ENCODE measurements at places on chromosomes 5 and 9.

GRCh38 chr5:14417792-14418765 is 163.5 kb upstream of the OTULINL start:
- DNase-seq = no peak

DNA sequence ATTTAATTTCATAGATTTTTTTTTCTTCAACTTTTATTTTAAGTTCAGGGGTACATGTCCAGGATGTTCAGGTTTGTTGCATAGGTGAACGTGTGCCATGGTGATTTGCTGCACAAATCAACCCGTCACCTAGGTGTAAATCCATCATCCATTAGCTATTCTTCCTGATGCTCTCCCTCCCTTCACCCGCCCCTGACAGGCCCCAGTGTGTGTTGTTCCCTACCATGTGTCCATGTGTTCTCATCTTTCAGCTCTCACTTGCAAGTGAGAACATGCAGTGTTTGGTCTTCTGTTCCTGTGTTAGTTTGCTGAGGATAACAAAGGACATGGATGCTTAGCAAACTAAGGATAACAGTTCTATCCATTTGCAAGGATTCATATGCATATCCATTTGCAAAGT is 209.1 kb upstream of the ADCY2 start:
- no peak for DNase-seq

GRCh38 chr9:127149463-127150390 is 27.3 kb upstream of the ANGPTL2 start:
- no peak for DNase-seq

GRCh38 chr5:1670351-1670750 is 129.3 kb downstream of the MRPL36 start:
- DNase-seq = no peak

GRCh38 chr5:159668556-159668955 is 247.7 kb upstream of the ADRA1B start:
- DNase-seq = no peak

- DNase-seq = no peak
These were observed 241.9 kb upstream of the NREP start for GRCh38 chr5:111998871-111999270.

DNA sequence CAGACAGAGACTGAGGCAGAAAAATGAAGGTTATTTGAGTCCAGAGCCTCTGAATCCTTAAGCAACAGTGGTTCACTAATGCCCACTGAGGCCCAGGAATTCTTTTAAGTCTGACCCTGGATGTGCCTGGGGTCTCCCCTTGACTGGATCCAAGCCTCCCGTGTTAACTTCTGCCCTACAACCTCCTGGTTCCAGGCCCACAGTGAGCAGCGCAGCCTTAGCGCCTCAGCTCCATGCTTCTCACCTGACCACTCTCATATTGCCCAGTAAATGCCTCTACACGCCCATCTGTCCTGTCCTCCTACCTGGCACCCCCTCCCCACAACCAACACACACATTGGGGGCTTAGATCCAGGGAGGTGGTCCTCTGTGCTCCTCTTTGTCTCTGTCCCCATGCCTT is 6.4 kb downstream of the IL3 start:
- no peak for DNase-seq

DNA sequence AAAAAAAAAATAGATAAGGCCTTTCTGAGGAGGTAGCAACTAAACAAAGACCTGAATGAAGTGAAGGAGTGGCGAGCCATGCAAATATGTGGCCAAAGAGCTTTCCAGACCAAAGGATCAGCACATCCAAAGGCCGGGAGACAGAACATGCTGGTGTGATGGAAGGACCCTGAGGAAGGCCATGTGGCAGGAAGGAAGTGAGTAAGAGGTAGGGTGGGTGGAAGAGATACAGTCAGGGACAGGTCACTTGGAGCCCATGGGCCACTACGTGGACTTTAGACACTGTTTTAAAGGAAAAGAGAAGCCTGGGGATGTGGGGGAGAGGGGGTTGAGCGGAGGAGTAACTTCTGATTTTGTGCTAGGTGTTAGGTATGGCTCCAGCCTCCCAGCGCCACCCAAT is 31.3 kb downstream of the SPRY4 start:
- DNase-seq = no peak

DNA sequence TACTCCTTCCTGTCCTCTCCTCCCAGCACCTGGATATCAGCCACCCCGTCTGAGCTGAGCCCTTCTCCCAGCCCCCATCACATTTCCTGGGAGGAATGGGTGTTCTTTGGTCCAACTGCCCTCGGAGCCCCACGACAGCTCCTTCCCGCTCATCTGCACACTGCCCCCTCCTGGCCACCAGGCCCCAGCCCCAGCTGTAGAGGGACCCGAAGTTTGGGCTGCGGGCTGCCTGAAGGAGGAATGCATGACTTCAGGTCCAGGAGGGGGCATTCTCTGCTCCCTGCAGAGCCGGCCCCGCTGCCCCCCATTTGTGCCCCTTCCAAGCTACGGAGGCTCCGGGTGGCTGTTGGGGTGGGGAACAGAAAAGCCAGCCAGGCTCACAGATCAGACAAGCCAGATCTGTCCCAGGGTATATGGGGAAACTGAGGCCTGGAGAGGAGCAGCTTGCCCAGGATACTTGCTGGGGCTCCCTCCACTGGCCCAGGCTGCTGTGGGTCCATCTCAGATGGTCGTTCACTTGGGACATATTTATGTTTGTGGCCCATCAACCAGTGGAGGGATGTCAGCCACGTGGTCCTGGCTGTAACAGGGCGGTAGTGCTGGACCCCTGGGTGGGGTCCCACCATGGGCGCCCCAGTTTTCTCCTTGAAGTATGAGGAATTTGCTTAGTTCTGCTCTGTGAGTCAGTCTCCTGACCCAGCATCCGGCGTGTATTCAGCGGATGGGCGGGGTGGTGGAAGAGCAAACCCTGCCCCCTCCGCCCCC is 33.1 kb downstream of the DAB2IP start:
- DNase-seq = peak; percentile 13

GRCh38 chr9:95188459-95188858 is 129.1 kb downstream of the FANCC start:
- no peak for DNase-seq

DNA sequence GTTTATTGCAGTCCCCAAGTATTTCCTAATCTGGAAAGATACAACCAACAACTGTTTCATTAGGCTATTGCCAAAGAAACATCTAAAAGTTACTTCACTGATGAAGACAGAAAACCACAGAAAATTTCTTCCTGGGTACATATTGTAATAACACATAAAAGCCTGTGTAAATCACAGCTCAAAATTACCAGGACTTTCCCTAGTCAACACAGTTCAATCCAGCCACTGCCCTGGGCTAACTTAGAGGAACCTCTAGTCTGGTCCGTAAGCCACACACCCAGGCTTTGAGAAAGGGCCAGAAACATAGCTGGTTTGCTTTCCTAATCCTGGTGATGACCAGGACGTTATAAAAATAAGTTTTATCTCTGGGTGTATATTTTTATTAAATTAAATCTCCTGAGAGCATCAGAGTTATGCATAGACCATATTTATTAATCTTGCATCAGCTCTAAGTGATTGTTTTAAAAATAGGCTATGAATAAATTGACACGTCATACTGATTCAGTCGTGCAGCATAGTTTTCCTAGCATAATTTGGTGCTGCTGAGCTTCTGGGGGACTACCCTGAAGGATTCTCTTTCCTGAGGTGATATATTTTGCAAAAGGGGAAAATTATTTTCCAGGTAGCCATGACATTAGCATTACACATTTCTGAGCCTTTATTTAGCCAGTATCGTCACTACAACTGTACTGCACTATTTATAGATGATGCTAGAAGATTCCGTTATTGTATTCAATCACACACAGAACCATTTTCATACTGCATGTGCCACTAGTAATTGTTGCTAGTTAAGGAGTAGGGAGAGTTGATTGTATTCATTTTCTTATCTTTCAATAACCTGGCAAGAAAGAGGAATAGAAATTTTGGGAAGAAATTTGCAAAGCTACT is 12.6 kb upstream of the MUSK start:
- DNase-seq = no peak

GRCh38 chr5:370959-371810 is 49.7 kb downstream of the AHRR start:
- no peak for DNase-seq

GRCh38 chr9:4306777-4307121 is 6.9 kb upstream of the GLIS3 start:
- no peak for DNase-seq

GRCh38 chr5:156096259-156096658 is 230.7 kb upstream of the SGCD start:
- no peak for DNase-seq

GRCh38 chr5:178143901-178144300 is 9.8 kb downstream of the NHP2 start:
- no peak for DNase-seq

DNA sequence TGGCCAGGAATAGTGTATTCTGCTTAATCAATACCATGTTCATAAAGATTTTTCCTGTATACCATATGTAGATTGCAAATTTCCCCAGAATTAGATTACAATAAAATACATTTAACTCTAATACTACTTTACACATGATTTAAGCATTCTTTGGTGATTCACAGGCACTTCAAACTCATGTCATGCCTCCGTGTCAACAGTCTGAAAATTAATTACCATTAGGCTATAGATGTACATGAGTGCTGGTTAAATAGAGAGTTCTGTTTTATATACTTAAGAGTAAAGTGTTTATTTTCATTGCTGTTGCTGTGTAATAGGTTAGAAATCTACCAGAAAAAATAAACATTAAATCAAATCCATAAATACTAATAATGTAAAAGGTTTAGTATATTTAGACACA is 159.8 kb downstream of the ZSWIM6 start:
- no peak for DNase-seq

DNA sequence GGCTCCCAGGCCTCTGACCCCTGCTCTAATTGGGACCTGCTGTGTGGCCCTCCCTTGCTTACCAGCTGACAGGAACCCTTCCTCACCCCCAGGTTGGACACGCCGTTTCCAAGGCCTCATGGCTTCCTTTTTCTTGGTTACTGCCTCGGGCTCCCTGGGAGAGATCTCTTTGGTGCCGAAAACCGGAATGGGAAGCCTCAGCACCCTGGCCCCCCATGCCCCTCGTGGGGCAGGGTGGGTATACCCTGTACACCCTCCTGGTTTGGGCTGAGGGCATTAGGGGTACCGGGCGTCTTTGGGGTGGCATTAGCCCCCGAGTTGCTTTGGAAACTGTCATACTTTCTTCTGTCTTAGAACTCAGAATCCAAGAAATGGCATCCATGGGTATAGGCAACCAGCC is 10.1 kb upstream of the LRRC14B start:
- no peak for DNase-seq

- DNase-seq = peak; percentile 28
These were observed 30.8 kb downstream of the ARHGAP26 start for GRCh38 chr5:142800776-142801494.

DNA sequence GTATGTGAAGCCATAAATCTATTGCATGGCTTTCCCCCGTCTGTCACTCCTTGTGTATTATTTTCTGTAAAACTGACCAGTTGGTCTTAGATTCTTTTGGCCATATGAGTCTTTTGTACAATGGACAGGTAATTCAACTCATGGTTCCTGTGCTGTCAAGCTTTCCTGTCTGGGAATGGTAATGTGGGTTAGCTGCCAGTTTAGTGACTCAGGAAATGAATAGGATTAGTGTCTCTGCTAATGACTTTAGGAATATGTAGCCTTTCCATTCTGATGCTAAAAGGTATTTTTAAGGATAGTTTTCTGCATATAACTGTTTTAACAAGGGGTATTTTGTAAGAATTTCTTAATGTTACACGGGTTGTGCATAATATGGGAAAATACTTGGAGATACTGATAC is 182.7 kb downstream of the PBX3 start:
- DNase-seq = no peak

GRCh38 chr9:115551396-115551795 is 433.4 kb upstream of the TNC start:
- DNase-seq = no peak

DNA sequence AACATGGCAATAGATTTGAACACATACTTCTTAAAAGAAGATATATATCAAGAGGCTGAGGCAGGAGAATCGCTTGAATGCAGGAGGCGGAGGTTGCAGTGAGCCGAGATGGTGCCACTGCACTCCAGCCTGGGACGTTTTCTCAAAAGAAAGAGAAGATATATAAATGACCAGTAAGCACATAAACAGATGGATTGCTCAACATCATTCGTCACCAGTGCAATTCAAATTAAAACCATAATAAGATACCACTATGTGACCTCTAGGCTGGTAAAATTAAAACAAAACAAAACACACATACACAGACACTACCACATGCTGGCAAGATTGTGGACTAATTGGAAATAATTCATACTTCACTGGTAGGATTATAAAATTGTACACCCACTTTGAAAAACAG is 5.3 kb upstream of the TXN start:
- DNase-seq = no peak

- DNase-seq = no peak
These were observed 193.4 kb upstream of the GAS1 start for GRCh38 chr9:87140605-87141109.
